Muscle of leg (tissue), 16 donors: ENCODE measurements at places on chromosomes 16 and 17. TPM values are rescaled to one million over a fixed set of nuclear protein-coding genes. Genes with fewer than 3 reads are reported as not detected.

GRCh38 chr16:67988675-67989074 is 8.4 kb upstream of the DPEP3 start:
- no peaks in the 10 kb centered on the region for H3K36me3 ChIP-seq
- no peak overlapping the region for H3K27ac ChIP-seq
- H3K4me3 ChIP-seq: no peak overlapping the region

- no peaks in the 10 kb centered on the region for H3K27me3 ChIP-seq
- no peak for DNase-seq
- no peak overlapping the region for H3K27ac ChIP-seq
- H3K4me3 ChIP-seq: no peak overlapping the region
- H3K4me1 ChIP-seq: no peaks in the 10 kb centered on the region
- H3K36me3 ChIP-seq: no peaks in the 10 kb centered on the region
Measured at GRCh38 chr17:78458736-78459335, 80.4 kb downstream of the PGS1 start.

GRCh38 chr17:72702136-72702735 is 390.3 kb downstream of the SLC39A11 start:
- H3K4me3 ChIP-seq: no peak overlapping the region
- H3K27me3 ChIP-seq: no peaks in the 10 kb centered on the region
- H3K4me1 ChIP-seq: no peaks in the 10 kb centered on the region

Gene CDK5RAP3
- polyA plus RNA-seq: 95.7 TPM

GRCh38 chr17:3557768-3558583 is at the start of gene TRPV3:
Gene TRPV3, minus strand, starts transcription at chr17:3557812. Its CDS starts 2,962 bp downstream, at chr17:3554850.
- no peak within 1 kb of the TSS for H3K27ac ChIP-seq
- no peak within 1 kb of the TSS for H3K4me3 ChIP-seq

- DNase-seq: no peak
- no peak overlapping the region for H3K27ac ChIP-seq
- H3K27me3 ChIP-seq: no peaks in the 10 kb centered on the region
- H3K4me3 ChIP-seq: no peak overlapping the region
Measured at GRCh38 chr16:56042416-56042815, 148.9 kb upstream of the GNAO1 start.

GRCh38 chr16:84973236-84973635 is 38.1 kb downstream of the ZDHHC7 start:
- H3K27ac ChIP-seq: no peak overlapping the region
- peaks cover 45% of the 10 kb centered on the region for H3K36me3 ChIP-seq
- DNase-seq: peak; percentile 57
- peaks cover 4% of the 10 kb centered on the region for H3K27me3 ChIP-seq

Gene PLA2G15
- 32.4 TPM for polyA plus RNA-seq

DNA sequence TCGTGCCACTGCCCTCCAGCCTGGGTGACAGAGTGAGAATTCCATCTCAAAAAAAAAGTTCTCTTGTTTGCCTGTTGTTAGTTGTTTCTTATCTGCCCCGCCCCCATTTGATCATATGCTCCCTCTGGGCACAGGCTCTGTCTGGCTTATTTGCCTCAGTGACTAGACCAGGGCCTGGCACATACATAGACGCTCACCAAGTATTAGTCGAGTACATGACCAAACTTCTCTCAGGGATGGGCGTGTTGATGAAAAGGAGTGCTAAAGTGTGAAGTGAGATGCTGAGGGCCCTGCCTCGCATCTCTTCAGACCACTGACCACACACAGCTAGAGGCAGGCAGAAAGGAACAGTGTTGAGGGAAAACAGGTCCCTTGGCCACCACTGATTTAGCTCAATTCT is 3.3 kb upstream of the HELZ start:
- H3K27me3 ChIP-seq: peaks cover 3% of the 10 kb centered on the region
- H3K27ac ChIP-seq: no peak overlapping the region
- no peaks in the 10 kb centered on the region for H3K36me3 ChIP-seq

DNA sequence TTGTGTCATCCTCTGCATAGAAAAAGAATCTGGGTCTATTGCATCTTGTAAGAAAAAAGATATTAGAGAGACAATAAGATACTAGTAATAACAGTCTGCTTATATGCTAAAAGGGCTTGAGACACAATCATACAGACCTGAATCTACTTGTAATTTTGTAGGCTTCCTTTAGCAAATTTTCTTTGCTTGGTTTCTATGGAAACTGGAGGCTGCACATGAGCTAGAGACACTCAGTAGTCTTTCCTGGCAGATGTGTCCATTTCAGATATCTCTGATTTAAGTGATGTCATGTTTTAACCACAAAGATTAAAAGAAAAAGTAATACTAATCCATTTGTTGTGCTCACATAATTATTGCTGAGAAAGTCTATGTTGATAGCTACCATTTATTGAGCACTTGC is 123.9 kb upstream of the GNAO1 start:
- no peaks in the 10 kb centered on the region for H3K4me1 ChIP-seq
- no peaks in the 10 kb centered on the region for H3K36me3 ChIP-seq
- H3K27ac ChIP-seq: no peak overlapping the region
- H3K4me3 ChIP-seq: no peak overlapping the region

Gene CLEC16A
- polyA plus RNA-seq: 18.3 TPM

Gene EVI2B
- 2.3 TPM for polyA plus RNA-seq

DNA sequence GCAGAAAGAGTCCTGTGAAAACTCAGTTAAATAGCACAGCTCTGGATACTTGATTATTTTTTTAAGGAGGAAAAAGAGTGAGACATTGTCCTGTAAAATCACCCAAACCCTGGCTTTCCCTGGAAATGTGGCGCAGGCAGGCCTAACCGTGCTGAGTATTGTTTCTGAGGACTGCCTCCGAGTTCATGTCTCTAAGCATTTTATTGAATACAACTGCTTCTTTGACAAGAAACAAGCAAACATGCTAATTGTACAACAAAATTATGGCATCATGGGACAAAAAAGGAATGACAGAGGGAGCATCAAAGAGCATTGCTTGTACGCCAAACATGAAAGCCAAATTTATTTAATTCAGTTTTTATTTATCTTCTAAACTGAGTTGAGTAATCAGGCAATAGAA is 64.5 kb upstream of the HSBP1 start:
- H3K27me3 ChIP-seq: no peaks in the 10 kb centered on the region
- no peak for DNase-seq
- H3K4me1 ChIP-seq: peaks cover 11% of the 10 kb centered on the region

Gene TP53
- 51.8 TPM for polyA plus RNA-seq

Gene ERCC4
- 8.5 TPM for polyA plus RNA-seq

Gene MYL4
- polyA plus RNA-seq: 1,072 TPM

Gene HSPB9
- polyA plus RNA-seq: 0.18 TPM

DNA sequence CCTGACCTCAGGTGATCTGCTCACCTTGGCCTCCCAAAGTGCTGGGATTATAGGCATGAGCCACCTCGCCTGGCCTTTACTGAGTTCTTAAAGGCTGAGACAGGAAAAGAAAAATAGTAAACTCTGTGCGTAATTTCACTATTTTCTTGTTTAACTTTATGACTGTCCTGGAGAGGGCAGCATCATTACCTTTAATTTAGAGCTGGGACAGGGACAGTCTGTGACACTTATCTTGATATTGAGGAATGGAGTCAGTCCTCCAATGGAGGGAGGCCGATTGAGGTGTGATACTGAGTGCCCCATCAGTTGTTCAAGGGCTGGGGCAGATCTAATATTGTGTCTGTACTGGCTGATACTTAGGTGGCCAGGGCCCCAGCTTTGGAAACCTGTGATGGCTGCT is 21.5 kb upstream of the SPN start:
- no peaks in the 10 kb centered on the region for H3K36me3 ChIP-seq
- no peaks in the 10 kb centered on the region for H3K4me1 ChIP-seq
- DNase-seq: peak; percentile 36
- H3K4me3 ChIP-seq: no peak overlapping the region
- no peaks in the 10 kb centered on the region for H3K27me3 ChIP-seq
- H3K27ac ChIP-seq: no peak overlapping the region

DNA sequence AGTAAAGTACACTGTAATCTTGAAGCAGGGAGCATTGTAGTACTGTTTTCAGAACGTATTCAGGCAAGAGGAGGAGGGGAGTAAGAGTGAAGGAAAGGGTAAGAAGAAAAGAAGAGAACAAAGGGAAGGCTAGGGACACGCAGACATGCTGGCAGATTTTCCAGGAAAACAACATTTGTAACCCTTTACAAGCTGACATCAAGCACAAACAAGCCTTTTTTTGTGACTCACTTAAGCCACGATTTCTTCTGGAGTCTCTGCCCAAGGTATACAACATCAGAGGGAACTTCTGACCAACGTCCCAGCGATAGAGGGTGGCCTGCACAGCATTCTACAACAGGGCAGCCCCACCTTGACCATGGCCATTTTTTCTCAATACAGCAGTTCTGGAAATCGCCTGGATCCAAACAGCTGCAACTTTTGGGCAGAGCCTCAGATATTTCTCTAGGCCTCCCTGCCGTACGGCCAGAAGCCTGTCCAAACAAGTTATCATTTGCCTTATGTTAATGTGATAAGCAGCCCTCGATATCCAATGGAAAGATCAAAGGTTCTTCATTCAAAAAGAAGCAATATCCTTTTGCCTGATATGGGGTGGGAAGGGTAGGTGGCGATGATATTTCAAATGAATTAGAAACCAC is 247.3 kb downstream of the ZFHX3 start:
- no peaks in the 10 kb centered on the region for H3K4me1 ChIP-seq
- H3K4me3 ChIP-seq: no peak overlapping the region
- peak; percentile 43 for DNase-seq
- H3K27me3 ChIP-seq: no peaks in the 10 kb centered on the region
- no peak overlapping the region for H3K27ac ChIP-seq

GRCh38 chr16:3469736-3470135 is 25.6 kb downstream of the C16orf90 start:
- H3K4me3 ChIP-seq: no peak overlapping the region
- no peaks in the 10 kb centered on the region for H3K27me3 ChIP-seq

Gene SLC13A5
- 0.64 TPM for polyA plus RNA-seq

DNA sequence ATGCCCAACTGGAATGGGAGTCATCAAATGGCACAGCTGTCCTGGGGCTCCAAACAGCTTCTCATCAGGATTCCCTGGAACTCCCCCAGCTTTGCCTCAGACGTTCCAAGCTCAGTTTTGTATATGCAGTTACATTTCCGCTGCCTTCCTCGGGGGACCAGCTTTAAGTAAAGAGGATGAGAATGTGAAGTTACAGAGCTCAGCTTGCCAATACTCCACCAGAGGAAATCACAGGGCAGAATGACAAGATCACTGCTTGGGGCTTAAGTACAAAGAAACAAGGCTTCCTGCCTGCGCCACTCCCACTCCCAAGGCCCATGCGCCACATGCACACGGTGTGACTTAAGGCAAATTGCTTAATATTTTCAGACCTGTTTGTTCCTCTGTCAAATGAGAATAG is 272.4 kb upstream of the CDH11 start:
- H3K36me3 ChIP-seq: no peaks in the 10 kb centered on the region
- H3K27ac ChIP-seq: no peak overlapping the region
- H3K27me3 ChIP-seq: no peaks in the 10 kb centered on the region
- H3K4me1 ChIP-seq: peaks cover 13% of the 10 kb centered on the region
- DNase-seq: peak; percentile 83

Gene CCL5
- 1.7 TPM for polyA plus RNA-seq

- no peak overlapping the region for H3K4me3 ChIP-seq
- peak; percentile 54 for DNase-seq
Measured at GRCh38 chr16:73054813-73055482, 7.0 kb upstream of the ZFHX3 start.

DNA sequence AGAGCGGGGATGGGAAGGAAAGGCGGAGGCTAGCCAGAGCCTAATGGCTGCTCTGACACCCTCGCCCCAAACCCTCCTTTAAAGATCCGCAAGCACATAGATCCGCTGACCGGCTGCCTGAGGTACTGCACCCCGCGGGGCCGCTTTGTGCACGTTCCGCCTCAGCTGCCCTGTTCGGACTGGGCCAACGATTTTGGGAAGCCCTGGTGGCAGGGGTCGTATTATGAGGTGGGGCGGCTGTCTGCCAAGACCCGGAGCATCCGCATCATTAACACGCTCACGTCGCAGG is 663 bp downstream of the CYB5D1 start:
- H3K4me1 ChIP-seq: peaks cover 44% of the 10 kb centered on the region
- H3K4me3 ChIP-seq: peak overlapping the region; percentile 83
- no peaks in the 10 kb centered on the region for H3K27me3 ChIP-seq
- DNase-seq: peak; percentile 46

Gene CETP
- polyA plus RNA-seq: 9.6 TPM

DNA sequence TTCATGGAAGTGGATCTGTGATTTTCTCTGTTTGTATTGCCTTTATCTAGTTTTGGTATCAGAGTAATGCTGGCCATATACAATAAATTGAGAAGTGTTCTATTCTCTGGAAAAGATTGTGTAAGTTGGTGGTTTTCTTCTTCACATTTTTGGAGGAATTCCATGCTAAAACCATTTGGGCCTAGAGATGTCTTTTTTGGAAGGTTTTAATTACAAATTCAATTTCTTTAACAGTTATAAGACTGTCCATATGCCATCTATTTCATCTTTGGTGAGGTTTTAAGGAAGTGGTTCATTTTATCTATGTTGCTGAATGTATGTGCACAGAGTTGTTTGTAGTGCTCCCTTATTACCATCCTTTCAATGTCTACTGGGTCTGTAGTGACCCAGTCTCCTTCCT is 46.0 kb downstream of the CACNG1 start:
- H3K4me1 ChIP-seq: no peaks in the 10 kb centered on the region
- H3K4me3 ChIP-seq: no peak overlapping the region
- no peaks in the 10 kb centered on the region for H3K27me3 ChIP-seq
- H3K36me3 ChIP-seq: peaks cover 11% of the 10 kb centered on the region
- no peak for DNase-seq

DNA sequence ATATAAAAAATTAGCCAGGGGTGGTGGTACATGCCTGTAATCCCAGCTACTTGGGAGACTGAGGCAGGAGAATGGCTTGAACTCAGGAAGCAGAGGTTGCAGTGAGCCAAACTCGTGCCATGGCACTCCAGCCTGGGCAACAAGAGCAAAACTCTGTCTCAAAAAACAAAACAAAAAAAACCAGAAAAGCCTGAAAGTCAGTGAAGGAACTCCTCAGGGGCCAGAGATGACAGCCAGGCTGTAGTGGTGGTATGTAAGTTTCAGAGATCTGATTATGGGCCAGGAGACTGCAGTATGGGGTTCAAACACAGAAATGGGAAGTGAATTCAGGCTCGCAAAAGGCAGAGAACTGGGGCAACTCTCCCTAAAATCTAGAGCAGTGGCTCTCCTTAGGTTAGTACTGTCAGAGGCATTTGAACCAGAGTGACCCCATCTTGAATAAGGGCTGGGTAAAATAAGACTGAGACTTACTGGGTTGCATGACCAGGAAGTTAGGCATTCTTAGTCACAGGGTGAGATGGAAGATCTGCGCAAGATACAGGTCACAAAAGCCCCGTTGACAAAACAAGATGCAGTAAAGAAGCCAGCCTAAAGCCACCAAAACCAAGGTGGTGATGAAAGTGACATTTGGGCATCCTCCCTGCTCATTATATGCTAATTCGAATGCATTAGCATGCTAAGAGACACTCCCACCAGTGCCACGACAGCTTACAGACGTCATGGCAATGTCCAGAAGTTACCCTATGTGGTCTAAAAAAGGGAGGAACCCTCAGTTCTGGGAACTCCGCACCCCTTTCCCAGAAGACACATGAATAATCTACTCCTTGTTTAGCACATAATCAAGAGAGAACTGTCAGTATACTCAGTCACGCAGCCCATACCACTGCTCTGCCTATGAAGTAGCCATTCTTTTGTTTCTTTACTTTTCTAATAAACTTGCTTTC is 120.2 kb upstream of the XYLT1 start:
- DNase-seq: no peak
- no peaks in the 10 kb centered on the region for H3K4me1 ChIP-seq
- no peaks in the 10 kb centered on the region for H3K27me3 ChIP-seq
- no peak overlapping the region for H3K4me3 ChIP-seq
- H3K36me3 ChIP-seq: no peaks in the 10 kb centered on the region

- no peak for DNase-seq
- H3K27me3 ChIP-seq: peaks cover 5% of the 10 kb centered on the region
- H3K4me1 ChIP-seq: peaks cover 74% of the 10 kb centered on the region
- peak overlapping the region; percentile 3 for H3K27ac ChIP-seq
Measured at GRCh38 chr16:4372578-4373355, 1.1 kb downstream of the VASN start.

Gene AIPL1
- polyA plus RNA-seq: not detected
